ENCODE measurements at places on chromosomes 1 and 21.
A peak's percentile ranks its signal among the peaks of the same experiment; 100 is the strongest.

DNA sequence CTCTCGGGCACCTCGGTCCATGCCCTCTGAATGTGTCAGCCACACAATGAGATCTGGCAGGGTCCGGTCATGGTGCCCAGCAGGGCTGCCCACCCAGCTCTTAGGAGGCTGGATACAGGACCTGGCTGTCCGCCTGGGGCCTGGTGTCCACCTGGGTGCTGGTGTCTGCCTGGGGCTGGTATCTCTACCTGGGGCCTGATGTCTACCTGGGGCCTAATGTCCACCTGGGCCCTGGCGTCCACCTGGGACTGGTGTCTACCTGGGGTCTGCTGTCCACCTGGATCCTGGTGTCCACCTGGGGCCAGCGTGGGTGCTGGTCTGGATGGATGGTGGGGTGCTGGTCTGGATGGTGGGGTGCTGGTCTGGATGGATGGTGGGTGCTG is 45.1 kb upstream of the ACTRT2 start:
- no peak for DNase-seq

DNA sequence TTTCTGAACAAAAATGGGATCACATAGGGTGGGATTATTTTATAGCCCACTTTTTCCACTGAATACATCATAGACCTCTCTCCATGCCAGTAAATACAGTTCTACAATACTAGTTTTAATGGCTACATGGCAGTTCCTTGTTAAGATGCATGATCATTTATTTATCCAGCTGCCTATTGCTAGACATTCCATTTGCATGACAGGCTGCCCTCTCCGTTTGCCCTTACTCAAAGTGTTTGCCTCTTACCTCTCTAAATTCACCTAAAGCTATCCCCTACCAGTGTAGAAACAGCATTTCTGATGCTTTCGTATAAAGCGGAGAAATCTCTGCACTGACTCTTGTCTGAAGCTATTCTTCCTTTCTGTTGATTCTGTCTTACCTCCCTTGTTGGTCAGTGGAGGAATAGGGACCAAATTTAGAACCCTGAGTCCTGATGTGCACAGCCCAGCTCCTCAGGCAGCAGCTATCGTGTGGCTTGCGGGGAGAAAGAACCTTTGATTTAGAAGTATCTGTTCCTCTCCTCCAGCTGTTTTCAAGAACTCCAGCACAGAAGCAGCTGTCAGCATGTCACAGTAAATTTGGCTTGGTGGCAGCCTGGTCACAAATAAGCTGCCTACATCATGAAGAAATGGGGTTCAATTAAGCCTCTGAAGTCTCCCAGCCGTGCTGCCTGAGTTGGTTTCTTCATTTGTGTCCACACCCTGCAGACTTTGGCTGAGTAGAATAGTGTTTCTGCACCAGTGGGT is 337.3 kb downstream of the PRDM2 start:
- DNase-seq = no peak

DNA sequence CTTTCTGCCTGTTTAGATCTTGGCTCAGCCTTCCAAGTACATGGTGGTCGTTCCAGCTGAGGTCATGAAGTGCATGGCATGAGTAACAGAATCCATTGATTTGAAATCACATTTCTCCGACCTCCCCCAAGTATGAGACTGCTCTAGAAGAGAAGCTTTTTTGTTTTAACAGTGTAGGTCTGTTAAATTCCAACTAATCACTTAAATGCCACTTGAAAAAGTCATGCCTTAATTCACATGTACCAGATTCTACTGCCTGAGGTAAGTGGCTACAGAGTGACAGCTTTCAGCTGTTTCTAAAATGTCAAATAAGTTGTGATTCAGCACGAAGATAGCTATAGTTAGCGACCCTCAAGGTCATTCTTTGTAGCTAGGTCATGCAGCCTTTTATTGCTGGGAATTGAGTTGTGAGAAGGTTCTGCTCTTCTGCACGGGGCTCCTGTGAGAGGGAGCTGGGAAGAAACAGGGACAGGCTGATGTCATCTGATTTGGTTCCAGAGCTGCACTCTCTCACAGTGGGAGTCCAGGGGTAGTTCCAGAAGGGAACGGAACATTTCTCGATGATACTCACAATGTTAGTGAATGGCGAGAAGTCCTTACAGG is 112.7 kb downstream of the VPS13D start:
- no peak for DNase-seq

DNA sequence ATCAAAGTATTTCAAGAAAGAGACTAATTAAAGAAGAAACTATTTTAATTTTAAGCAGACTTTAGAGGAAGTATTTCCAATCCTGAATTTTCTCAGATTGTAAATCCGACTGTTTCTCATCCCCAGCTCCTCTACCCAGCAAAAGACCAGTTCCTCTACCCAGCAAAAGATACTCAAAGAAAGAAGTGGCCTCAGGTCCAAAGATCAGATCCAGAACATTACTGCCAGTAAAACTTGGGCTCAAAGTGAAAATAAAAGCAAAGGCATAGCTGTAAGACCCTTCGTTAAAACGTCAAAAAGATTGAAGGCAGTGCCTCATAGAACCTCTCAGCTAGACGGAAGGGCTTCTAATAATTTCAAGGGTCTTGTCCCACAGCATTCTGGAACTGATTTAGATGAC is 50.0 kb downstream of the LRRC8B start:
- DNase-seq = no peak

GRCh38 chr1:117267232-117267774 is 56.6 kb upstream of the VTCN1 start:
- DNase-seq = no peak

- DNase-seq = no peak
These were observed 75.4 kb downstream of the DPT start for GRCh38 chr1:168653567-168653966.

DNA sequence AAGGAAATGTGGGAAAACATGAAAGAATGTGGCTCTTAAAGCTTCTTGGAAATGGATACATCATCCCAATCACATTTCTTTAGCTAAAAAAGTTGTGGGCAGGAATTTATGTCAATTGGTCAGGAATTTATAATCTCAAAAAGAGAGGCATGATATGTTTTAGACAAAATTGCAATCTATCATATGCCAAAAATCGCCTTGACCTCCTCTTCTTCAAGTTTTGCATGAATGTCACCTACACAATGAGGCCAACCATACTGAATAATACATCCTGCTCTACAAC is 42.4 kb downstream of the ATP6V1G3 start:
- DNase-seq = no peak

- DNase-seq = no peak
These were observed 4.0 kb downstream of the TEX50 start for GRCh38 chr1:173639102-173639501.

DNA sequence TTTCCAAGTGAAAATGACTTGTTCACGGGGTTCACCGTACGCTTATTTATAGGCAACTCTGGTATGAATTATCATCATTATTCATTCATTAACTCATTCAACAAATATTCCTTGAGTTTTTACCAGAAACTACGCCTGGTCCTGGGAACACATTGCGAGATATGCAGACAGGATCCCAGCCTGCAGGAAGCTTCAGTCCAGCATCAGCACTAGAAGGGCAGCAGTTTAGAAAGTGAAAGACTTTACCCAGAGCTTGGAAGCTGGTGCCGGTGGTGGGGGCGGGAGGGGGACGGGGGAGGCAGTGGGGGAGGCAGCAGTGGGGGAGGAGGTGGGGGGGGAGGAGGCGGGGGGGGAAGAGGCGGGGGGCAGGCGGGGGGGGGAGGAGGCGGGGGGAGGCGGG is 55.9 kb downstream of the SETD4 start:
- no peak for DNase-seq

DNA sequence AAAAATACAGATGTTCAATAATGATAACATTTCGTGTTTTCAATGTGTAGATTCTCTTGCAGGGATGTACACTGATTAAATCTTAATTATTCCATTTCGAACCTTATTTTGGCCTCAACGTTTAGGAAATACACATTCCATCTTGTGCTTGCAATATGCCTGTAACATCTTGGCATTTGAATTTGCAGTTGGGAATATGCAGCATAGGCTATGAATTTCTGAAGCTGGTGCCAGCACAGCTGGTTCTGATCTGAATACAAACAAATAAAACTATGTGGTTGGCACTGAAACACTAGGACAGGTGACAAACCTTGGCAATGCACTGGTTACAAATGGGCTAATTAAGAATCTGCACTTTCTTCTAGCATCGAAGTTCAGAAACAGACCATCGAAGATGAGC is 108.4 kb downstream of the ERG start:
- no peak for DNase-seq

DNA sequence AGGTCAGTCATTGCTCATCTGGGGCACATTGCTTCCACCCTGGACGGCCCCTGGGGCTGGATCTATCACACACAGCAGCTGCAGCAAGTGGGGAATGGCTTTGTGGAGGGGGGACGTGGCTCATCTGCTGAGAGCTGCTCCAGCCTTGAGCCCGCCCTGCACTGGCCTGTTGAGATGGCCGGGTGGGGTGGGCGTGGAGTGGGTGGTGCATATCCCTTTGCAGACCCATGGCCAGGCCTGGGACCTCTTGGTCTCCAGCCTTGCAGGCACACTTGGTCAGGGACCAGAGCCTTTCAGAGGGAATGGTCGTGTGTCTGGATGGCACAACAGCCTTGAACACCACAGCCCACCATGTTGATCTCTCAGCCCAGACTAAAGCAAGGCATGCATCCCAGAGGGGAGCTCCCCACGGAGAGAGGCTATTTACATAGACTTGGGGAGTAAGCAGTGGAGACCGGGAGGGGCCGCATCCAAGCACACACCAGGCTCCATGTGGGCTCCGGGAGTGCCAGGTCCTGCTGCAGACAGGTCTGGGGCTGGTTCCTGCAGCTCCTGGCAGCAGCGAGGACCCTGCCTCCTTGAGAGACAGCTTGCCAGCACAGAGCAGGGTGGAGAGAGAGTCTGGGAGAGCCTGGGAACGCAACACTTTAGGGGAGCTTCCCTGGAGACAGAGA is 52.8 kb upstream of the SELENON start:
- DNase-seq = no peak

- DNase-seq = no peak
These were observed 116.9 kb upstream of the TIAM1 start for GRCh38 chr21:31460980-31461379.

DNA sequence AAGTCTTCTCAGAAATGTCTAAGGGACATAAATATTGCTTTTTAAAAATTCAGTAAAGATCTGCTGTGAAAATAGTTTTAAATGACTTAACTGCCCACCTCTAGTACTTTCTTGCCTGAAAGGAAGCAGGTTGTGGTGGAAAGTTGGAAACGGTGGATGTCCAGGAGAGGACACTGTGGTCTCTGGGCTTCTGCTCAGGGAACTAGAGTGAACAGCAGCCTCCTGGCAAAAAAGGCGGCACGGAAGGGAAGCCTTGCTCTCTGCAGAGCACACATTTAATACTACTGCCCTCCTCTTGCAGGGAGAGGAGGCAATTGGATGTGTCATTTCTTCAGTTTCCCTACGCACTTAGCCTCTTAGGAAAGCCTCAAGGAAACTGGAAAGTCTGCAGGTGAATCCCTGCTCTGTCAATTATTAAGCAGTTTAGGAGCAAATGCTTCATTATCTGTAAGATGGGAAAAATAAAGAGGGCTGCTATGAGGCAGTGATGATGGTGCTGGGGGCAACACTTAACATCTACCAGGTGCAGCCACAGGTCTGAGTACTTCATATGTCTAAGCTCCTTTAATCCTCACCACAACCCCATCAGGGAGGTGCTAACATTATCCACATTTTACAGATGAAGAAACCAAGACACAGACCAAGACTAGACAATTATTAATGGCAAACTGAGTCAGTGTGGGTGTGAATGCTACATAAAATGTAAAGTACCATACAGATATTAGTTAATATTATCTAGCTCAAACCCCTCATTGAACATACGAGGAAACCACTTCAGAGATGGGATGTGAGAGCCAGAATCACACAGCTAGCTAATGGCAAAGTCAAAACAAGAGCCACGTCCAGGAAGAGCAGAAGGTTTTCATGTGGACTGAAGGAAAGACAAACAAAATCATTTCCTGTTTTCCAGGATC is 108.9 kb upstream of the ADAR start:
- DNase-seq = no peak

DNA sequence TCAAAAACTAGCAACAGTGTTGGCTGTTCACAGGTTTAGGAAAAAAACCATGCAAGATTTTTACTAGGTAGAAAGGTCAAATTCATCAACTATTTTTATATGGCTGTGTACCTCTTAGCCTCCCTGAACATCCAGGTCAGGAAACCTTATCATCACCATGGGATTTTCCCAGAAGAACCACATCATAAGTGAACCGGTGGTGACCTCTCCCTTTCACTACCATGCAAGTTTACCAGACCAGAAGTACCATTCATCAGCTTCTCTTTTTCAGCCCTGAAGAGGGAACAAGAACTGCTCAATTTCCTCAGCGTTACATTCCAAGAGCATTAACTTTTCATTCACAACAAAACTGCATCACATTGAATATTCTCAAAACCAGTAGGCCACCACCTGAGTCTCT is 5.9 kb downstream of the SSBP3 start:
- no peak for DNase-seq

- DNase-seq = no peak
These were observed 10.5 kb downstream of the OTUD3 start for GRCh38 chr1:19892628-19893168.

GRCh38 chr1:77655431-77655974 is 27.0 kb downstream of the ZZZ3 start:
- peak; percentile 7 for DNase-seq

GRCh38 chr1:64867266-64867665 is 99.1 kb downstream of the JAK1 start:
- no peak for DNase-seq

- peak; percentile 66 for DNase-seq
These were observed 15.4 kb downstream of the EFNA3 start for GRCh38 chr1:155093911-155094621.

DNA sequence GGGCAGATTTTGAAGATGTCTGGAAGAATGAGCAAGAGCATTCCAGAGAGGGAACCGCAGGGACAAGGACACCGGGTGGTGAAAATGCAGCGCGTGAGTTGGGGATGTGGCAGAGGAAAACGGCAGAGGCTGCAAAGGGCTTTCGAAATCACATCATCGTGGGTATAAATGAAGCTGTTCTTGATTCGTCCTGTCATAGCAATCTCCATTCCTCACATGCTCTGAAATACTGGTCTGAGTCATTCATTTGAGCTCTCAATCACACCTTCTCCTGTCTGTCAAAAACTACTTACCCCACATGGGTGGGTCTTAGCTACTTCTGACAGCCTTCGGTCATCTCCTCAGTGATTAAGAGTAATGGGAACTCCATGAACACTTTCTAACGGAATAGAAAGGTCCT is 81.5 kb downstream of the ERG start:
- no peak for DNase-seq

DNA sequence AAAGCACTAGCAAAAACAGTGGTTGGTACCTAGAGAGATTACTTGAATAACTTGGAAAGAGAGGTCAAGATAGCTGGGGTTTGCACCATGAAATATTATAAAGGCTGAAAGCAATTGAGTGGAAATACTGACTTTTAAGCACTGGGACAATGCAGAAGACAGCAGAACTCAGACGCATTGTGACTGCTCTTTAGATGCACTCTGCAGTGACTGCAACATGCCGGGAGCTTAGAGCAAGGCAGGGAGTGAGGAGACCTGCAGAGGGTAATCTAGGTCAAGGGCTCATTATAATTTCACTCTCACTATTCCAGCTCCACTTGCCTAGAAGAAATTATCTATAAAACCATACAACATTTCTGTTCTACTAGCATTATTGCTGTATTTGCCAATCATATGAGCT is 36.6 kb downstream of the OLFM3 start:
- DNase-seq = no peak

GRCh38 chr1:59468828-59469428 is 172.0 kb downstream of the FGGY start:
- no peak for DNase-seq

All from A549 (cell line).